Effector memory CD8-positive, alpha-beta T cell (primary cell): ENCODE measurements at places on chromosomes 3 and 15.
A peak's percentile ranks its signal among the peaks of the same experiment; 100 is the strongest.

GRCh38 chr15:39828374-39828931, 45.8 kb upstream of the FSIP1 start:
- no peak for DNase-seq

DNA sequence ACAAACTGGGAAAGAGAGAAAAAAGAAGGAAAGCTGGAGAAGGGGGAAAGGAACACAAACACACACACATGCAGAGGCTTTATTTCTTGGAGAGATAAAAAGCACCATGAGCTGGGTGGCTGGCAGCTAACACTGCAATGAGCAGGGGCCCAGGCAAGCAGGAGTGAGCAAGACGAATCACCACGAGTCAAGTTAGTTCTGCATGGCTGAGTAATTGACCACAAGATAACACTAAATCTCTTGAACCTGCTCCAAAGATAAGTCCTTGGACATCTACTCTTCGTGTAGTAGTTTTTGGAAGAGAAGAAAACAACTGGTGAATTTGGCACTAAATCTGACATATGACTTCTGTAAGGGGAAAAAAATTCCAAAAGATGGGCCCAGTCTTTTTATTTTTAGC, 100.9 kb downstream of the MYO5A start:
- no peak for DNase-seq

DNA sequence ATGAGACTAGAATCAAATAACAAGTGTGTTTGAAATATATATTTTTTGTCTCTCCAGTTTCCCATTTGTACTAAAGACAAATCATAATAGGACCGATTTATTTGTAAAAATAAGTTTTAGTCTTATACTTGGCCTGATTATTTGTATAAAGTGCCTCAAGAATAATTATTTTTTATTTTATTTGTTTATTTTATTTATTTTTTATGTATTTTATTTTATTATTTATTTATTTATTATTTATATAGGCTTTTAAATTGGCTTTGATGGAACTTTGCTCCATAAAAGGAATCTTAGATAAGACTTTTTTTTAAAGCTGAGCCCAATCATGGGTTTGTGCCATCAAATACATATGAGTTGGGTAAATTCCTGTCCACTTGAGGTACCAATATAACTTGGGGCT, 22.2 kb upstream of the ZNF80 start:
- no peak for DNase-seq

GRCh38 chr15:77076323-77076915, 5.5 kb upstream of the TSPAN3 start:
- DNase-seq = no peak

GRCh38 chr3:137554242-137554641, 209.9 kb upstream of the SOX14 start:
- no peak for DNase-seq

- DNase-seq = no peak
Measured at GRCh38 chr15:101170568-101171350, 81.1 kb downstream of the CHSY1 start.

GRCh38 chr3:47035645-47036044, 56.2 kb downstream of the NBEAL2 start:
- no peak for DNase-seq

DNA sequence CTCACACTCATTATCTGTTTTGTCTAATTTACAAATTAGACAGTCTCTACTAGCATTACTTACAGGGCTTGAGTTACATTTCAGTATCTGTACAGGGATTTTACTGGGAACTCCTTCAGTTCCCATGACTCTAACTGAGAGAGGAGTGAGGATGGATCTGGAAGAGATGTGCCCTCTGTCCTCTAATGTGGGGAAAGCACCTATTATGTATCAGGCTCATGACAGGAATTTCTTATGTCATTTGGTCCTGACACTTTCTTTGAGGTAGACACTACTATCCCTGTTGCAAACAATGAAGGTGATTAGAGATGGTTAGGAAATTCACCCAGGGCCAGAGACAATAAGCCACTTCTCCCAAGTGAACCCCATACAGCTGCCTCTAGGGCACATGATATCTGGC, 10.9 kb upstream of the NCKIPSD start:
- DNase-seq = no peak

DNA sequence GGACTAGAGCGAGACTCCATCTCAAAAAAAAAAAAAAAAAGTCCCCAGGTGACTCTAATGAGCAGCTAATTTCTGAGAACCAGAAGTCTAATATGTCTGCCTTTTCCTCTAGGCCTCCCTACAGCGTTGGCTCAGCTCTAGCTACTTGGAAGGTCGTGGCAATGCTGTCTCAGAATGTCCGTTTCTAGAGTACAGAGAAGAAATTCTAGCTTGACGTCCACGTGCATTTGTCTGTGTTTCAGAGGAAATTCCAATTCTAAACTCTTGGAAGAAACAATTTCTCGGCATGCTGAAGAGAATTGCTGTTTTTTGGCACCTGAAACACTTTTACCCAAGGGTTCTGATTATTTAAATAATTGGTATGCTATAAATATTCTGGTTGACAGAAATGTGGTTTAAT, 78.8 kb downstream of the SOX2 start:
- no peak for DNase-seq

GRCh38 chr3:126486360-126486847, 10.7 kb upstream of the ZXDC start:
- DNase-seq = no peak

DNA sequence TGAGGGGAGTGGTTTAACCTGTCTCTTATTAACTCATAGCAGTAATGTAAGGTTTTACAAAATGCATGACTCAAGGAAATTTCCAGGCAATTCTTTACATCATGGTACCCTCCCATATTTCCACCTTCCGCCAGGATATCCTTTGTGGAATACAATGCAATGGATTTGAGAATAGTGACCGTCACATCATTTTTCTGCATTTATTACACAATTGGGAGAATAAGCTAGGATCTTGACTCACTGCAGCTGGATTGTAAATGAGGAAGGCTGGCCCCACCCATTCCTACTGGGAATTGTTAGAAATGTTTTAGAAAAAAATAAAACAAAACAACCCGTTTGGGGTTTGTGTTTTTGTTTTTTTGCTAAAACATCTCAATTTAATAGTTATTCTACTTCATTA, 97.4 kb downstream of the IMPG2 start:
- no peak for DNase-seq

- DNase-seq = no peak
Measured at GRCh38 chr3:24296441-24297205, 198.0 kb downstream of the THRB start.

DNA sequence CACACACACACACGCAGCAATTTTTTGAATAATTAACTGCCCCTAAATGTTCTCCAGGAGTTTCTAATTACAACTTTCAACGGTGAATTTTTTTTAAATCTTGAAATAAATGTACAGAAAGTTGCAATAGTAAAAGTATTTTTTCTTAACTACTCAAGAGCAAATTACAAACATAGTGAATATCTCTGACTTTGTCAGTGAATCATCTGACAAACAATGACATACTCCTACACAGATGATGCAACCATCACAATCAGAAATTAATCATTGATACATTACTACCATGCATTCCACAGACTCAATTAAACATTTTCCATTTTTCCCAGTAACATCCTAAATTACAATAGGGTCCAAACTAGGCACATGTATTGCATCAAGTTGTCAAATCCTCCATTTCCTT, 597.3 kb downstream of the NAALADL2 start:
- no peak for DNase-seq

GRCh38 chr15:47678040-47678439, 39.3 kb upstream of the SEMA6D start:
- DNase-seq = no peak

GRCh38 chr3:177589911-177590381, 392.7 kb upstream of the TBL1XR1 start:
- DNase-seq = no peak

GRCh38 chr3:154794391-154794790, 285.7 kb upstream of the MME start:
- DNase-seq = no peak

DNA sequence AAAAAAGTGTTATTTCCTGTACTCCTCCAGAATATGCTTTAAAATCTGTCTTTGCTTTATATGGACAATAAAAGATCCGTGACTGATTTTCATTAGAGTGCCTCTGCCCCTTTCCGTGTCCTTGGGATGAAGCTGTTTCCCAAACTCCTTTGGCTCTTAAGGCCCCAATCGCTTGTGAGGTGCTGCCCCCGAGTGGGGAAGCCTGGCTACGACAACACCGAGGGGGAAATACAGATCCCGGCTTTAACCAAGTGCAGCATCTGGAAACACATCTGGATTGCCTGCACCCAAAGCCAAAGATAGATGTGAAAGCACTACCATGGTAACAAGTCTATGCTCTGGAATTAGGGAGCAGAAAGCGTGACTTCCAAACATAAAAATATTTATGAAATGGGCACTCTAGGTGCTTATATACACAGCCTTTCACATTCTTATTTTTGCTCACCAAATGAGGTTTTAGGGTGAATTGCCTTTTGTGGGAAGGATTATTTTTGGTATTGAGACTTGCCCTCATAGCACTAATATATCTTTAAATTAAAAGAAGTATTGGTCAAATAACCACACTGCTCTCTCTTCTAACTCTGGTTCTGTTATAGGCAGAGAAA, 40.6 kb upstream of the ADCY5 start:
- peak; percentile 15 for DNase-seq

GRCh38 chr15:65278480-65278879, 8.2 kb downstream of the PARP16 start:
- DNase-seq = no peak

GRCh38 chr3:43770426-43771103, 79.8 kb downstream of the ABHD5 start:
- peak; percentile 25 for DNase-seq

DNA sequence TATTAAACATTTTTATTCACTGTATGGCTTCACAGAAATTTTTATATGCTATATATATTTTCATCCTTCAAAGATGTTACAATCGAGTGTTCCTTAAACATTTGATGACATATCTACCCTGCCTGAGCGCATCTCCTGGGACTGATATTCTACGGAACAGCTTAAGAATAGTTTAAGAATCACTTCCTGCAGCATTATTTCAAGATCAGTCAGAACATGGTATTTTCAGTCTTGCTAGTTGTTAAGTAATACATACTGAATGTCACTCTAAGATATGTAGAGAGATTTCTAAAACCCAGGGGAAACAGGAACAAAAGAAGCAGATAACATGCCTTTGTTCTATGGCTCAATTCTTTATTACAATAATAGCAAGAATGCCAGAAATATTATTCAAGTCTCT, 8.7 kb downstream of the COL8A1 start:
- no peak for DNase-seq

GRCh38 chr15:32659340-32660155, 18.0 kb downstream of the SCG5 start:
- DNase-seq = no peak

DNA sequence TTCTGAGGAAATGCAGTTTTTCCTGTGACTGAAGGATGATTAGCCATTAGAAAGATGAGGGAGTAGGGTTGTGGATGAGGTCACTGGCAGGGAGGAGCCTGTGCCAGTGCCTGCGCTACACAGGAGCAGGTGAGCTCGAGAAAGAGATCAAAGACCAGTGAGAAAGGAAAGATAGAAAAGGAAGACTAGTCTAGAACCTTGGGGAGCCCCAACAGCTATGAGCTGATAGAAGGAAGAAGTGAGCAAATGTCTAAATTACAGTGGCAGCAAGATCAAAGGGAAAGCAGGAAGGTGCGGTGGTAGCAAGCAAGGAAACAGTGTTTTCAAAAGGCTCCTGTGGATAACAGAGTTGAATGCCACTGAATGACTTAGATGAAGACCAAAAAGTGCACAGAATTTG, 39.6 kb downstream of the LNP1 start:
- DNase-seq = no peak

GRCh38 chr15:99956820-99957641, 223.8 kb upstream of the LYSMD4 start:
- no peak for DNase-seq

GRCh38 chr3:151282921-151283320, 4.6 kb upstream of the P2RY14 start:
- DNase-seq = no peak

DNA sequence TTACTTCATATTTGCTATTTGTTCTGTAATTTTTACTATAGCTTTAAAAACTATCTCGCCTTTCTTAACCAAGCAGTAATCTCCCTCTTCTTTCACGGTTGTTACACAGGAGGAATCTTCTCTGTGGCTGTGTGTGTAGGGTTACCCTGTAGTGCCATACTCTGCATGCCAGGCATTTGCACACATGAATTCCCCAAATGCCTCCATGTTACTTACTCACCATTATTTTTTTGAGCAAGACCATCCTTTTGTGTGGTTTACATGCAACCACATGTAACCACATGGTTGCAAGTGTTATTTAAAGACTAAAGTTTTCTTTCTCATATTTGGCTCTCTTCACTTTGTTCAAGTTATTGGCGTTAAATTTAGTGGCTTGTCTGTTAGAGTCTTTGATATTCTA, 45.5 kb downstream of the HPS3 start:
- no peak for DNase-seq

- DNase-seq = no peak
Measured at GRCh38 chr3:128413003-128413370, 53.7 kb downstream of the DNAJB8 start.
